ENCODE measurements at places on chromosomes 7 and 10.

DNA sequence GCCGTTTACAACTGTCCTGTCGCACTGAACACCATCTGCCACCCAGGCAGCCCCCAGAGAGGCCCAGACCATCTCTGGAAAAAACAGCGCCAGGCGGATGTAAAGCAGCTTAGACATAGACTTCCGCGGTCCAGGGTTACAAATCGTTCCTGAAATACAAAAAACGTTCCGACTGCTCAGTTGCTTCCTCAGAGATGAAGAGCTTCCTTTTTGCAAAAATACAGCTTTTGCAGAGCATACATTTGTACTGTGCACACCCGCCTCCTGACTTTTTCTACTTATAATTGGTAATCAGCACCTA, 11.4 kb downstream of the DAGLB start:
- DNase-seq, result peak; percentile 27

GRCh38 chr7:16564023-16564380, 37.4 kb downstream of the LRRC72 start:
- no peak for DNase-seq

DNA sequence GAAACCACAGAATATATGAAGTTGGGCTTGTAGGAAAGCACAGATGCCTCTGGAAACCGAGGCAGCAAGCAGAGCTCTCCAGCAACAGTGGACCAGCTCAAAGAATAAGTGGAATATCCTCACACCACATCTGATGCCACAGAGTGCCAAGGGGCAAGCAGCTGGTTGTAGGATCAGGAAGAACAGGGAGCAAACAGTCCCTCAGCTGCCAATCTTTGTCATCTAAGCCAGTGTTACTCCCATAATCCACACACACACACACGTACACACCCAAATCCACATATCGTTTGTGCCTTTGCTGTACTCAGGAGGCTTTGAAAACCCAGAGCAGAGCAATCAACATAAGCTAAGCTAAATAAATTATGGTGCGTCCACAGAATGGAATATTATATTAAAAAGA, 20.7 kb upstream of the SEC24C start:
- no peak for DNase-seq

DNA sequence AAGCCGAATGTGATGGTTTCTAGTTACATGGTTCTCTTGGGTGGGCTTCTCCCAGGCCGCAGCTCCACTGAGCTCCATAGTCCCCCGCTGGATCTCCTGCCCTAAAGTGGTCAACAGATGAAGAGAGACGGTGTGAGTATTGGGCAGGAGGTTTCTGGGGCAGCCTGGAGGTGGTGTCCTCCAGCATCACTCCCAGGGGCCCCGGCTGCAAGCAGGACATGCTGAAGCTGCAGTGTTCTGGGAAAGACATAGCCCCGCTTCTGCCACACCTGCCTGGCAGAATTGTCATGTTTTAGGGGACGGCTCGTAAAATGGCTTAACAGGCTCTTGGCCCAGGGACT, 40.4 kb downstream of the CALML3 start:
- DNase-seq, result no peak

- no peak for DNase-seq
These were observed 13.5 kb upstream of the CSGALNACT2 start for GRCh38 chr10:43124574-43125273.

DNA sequence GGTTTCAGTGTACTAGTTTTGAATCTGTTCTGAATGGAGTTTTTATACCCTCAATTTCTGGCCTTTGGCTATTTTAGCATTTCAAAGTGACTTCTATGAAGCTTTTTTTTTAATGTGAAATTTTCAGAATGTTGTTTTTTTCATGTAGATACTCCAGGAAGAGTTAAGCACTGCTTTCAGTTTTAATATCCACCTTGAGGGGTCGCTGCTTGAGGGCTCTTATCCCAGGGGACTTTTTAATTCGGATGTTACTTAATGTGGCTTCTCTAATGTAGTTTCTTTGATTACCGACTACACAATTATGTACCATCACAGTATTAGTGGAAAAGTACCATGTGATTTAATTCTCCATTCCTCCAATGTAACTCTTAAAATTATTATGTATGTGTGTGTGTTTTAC, 5.2 kb downstream of the IFIT5 start:
- no peak for DNase-seq

- no peak for DNase-seq
These were observed 93.9 kb downstream of the CHN2 start for GRCh38 chr7:29288181-29289091.

DNA sequence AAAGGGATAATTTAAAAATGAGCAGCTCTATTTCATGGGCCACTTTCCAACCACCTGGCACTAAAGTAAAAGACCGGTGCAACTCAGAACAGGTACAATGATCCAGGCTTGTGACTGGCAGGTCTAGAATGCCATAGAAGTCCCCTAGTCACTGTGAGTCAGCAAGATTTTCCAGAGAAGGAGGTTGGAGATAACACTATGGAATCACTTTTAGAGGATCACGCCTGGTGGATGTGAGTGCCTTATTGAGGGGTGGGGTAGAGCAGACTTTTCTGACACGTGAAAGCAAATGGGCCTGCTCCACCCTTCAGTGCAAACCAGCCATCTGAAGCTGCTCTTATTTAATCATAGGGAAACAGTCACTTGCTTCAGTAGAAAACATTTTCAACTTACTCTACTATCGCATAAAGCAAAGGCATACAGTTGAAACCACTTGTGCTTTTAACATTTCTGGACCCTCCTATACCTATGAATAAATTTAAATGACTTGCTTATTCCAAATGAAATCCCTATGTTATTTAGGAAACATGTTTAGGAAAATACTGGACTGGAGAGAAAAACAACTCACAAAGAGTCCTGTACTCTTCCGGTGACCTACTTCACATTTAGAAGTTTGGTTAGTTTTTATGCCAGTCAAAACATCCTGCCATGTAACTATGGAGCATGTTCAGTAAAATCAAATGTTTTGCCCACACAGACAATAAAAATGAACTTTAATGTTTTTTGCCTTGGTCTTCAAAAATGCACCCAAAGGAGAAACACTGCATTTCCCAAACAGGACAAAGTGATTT, 21.5 kb upstream of the AKR1C1 start:
- no peak for DNase-seq

DNA sequence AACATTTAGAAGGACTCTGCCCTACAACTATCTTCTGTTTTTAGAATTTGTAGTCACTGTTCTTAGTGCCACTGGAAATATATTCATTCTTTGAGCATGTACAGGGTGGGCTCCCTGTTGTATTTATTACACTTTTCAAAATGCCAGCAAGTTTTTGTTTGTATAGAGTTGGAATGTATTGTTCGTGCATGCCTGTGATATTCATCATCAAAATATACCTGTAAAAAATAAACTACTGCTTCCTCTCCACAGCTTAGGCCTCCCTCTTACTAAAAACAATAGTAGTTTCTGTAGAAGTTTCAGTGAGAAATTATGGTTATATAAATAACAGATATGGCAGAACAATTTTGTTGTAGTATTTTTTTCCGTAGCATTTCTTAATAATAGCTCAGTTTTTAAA, 61.6 kb downstream of the NHLRC2 start:
- DNase-seq, result no peak

- DNase-seq, result no peak
These were observed 102.0 kb downstream of the ADARB2 start for GRCh38 chr10:1635340-1635739.

- DNase-seq, result no peak
These were observed 32.5 kb upstream of the ZNF107 start for GRCh38 chr7:64633401-64633800.

DNA sequence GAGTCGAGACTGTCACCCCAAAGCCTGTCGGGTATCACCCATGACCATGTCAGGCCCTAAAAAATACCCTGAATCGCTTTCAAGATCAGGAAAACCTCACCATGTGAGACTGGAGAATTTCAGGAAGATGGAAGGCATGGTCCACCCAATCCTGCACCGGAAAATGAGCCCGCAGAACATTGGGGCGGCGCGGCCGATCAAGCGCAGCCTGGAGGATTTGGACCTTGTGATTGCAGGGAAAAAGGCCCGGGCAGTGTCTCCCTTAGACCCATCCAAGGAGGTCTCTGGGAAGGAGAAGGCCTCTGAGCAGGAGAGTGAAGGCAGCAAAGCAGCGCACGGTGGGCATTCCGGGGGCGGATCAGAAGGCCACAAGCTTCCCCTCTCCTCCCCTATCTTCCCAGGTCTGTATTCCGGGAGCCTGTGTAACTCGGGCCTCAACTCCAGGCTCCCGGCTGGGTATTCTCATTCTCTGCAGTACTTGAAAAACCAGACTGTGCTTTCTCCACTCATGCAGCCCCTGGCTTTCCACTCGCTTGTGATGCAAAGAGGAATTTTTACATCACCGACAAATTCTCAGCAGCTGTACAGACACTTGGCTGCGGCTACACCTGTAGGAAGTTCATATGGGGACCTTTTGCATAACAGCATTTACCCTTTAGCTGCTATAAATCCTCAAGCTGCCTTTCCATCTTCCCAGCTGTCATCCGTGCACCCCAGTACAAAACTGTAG, 176.2 kb downstream of the RTKN2 start:
- no peak for DNase-seq

DNA sequence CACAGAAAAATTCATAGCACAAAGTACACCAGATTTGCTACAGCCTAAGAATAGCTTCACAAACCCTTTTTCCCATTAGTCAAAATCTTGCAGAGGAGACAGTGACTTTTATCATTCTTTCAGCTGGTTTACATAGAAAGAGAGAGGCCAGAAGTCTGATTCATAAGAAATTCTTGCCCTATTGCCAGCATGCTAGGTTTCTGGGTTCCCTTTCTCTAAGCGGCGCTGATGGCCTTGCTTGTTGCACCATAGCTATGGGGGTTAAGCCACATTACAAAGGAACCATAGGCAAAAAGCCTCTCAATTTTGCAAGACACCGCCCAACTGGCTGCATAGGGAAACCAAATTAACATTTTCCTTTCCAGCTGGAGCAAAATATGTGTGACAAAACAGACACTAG, 87.4 kb downstream of the ZNF467 start:
- no peak for DNase-seq

DNA sequence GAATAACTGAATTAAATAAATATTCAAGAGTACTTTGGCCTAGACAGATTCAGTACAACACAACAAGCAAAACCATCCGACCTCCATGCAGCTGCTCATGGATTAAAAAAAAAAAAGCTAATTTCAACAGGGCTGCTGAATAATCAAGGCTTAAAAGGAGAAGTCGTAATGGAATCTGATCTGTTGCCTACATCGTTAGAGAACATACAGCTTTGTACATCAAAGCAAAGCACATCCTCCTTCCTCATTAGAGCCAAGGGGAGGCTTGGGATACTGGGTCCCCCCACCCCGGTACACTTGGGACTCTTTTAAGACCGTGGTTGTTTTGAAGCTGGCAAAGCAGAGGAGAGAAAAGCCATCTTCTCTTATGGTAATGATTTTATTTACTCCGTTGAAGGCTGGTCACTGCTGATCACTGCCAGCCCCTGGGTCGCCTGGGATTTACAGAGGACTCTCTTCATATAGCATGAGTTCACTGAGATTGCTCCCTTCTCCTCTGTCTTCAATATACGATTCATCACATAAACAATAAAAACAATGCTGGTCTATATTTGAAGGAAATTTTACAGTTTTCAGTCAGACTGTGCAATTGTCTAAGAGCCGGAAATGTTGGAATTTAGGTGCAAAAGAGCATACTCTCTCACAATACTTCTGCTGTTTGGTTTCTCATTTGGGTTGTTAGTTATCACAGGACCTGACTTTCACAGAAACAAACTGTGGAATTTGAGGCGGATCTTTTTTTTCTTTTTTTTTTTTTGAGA, 148.8 kb downstream of the FAM107B start:
- no peak for DNase-seq

DNA sequence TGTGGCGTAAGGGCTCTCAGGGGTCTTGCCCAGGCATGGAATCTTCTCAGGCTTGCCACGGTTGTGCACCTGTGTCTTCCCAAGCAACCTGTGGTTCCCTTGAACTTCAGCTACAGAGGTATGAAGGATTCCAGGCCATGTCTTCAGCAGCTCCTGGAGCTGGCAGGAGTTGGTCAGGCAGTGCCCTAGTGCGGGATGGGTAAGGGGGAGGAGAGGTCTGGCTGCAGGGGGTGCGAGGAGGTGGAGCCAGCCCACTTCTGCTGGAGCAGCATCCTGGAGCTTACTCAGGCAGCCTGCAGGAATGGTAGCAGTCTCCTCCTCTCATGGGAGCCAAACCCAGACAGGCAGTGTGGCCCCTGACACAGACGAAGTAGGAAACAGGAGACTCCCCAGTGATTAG, 3.8 kb upstream of the TRIL start:
- no peak for DNase-seq

DNA sequence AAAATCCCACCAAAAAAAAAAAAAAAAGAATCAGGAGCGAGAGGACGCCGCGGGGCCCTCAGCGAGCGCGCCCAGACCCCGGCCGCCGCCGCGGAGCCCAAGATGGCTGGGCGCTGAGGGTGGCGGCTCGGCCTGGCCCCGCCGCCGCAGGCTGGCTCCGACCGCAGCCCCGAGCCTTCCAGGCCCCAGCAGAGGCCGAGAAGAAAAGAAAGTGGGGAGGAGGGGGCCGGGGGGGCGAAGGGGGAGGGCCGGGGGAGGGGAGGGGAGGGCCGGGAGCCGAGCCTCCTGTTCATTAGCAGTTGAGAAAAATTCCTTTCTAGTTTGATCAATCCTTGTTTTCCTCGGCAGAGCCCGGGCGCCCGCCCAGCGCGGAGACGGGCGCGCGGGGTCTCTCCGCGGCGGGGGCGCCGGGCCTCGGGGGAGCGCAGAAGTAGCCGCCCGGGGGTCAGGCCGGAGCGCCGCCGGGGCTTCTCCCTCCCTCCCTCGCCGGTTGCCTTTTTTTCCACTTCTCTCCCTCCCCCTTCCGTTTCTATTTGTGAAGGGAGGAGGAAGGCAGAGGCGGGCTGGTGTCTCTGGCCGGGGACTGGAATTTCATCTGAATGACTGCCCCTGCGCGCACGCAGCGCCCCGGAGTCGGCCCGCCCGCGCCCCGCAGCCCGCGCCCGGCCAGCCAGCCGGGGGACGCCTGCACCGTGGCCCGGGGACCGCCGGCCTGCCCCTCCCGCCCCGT, 778 bp upstream of the TRIM8 start:
- DNase-seq, result peak; percentile 71

DNA sequence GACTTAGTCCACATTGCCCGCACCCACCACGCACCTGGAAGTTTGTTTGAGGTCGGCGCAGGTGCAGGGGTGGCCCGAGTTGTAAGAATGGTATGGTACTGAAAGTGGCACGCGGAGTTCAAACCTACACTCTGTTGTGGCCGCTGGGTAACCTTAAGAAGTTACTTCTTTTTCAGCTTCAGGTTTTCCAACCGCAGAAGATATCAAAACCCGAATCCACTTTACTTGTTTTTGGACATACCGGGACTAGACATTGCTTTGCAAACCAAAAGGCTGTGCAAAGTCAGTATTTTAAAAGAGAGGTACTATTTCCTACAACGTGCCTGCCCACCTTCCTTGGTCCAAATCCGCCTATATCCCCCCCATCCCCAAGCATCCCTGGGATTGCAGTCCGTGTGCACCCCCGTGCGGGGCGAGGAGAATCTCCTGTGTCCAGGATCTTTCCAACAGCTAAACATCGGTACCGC, 1.0 kb downstream of the IGFBP3 start:
- DNase-seq, result no peak

DNA sequence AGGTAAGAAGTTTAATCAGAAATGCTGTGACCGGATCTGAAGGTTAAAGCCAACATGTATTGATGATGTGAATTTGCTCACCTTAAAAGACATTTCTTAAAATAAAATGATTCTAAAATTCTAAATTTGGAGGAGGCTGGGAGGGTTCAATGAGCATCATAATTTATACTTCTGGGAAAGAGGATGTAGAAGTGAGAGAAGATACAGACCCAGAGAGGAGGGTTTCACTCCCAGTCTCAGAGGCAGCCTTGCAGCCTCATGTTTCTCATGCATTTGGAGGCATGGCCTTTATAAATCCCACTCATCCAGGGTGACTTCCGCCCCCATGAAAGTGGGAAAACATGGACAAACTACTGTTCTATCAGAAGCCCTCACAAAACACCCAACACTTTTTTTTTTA, 305.6 kb upstream of the PITRM1 start:
- DNase-seq, result no peak
